NCI-H1930 (cell line): ENCODE measurements at places on chromosomes 2 and 18.

DNA sequence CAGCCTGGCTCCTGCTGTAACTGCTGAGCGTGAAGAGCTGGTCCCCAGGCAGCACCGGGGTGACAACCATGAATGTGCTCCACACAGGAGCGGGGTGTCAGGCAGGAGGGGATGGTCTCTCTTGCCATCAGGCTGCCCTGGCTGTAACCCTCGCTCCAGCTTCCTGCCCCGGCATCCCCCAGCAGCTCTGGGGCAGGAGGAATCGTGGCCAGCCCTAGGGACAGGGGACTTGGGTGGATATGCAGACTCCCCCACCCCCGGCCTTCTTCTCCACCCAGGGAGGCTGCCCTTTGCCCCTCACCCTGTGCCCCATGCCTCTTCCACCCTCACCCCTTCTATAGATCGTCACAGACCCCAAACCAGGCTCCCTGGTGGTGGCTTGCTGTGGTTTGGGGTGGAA is 69.4 kb upstream of the SMAD7 start:
- DNase-seq = no peak

GRCh38 chr2:206276169-206276942 is 1.9 kb downstream of the ZDBF2 start:
- DNase-seq = no peak

DNA sequence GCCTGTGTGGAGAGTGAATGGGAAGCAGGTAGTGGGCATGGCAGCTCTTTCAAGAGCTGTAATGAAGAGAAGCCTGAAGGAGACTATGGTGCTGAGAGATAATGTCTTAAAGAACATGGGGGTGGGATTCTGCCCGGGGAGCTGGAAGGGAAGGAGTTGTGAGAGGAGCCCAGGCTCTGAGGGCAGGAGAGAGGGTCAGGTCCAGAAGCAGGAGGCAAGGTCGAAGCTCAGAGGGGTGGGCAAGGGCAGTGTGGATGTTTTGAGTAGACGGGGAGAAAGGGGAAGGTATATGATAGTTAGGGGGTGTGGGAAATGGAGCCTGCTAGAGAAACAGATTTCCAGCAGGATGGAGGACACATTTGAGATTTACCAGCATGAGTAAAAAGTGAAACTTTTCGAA is 2.1 kb downstream of the CAPN10 start:
- no peak for DNase-seq

DNA sequence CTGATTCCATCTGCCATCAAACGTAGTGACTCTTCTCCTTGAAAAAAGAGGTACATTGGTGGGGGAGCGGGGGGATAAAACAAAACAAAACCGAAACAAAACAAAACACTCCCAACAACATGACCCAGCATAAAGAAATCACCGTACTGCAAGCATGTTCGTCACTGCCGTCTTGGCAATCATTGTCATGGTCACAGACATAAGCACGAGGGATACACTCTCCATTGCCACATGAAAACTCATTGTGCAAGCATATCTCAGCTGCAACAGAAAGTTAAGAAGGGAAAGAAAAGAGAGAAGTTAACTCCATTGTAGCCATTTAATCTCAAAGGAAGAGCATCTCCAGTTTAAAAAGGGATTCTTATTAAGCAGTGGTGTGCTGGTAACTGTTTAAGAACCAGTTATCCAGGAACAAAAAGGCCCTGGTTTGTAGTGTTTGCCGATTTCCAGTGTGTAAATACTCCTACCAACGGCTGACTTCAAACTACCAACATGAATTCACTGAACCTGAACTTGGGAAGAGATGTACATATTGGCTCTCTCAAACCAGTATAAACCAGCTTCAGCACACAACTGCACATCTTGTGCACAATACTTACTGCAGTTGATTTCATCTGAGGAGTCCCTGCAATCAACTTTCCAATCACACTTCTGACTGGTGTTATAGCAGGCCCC is 68.2 kb downstream of the LRP2 start:
- no peak for DNase-seq

DNA sequence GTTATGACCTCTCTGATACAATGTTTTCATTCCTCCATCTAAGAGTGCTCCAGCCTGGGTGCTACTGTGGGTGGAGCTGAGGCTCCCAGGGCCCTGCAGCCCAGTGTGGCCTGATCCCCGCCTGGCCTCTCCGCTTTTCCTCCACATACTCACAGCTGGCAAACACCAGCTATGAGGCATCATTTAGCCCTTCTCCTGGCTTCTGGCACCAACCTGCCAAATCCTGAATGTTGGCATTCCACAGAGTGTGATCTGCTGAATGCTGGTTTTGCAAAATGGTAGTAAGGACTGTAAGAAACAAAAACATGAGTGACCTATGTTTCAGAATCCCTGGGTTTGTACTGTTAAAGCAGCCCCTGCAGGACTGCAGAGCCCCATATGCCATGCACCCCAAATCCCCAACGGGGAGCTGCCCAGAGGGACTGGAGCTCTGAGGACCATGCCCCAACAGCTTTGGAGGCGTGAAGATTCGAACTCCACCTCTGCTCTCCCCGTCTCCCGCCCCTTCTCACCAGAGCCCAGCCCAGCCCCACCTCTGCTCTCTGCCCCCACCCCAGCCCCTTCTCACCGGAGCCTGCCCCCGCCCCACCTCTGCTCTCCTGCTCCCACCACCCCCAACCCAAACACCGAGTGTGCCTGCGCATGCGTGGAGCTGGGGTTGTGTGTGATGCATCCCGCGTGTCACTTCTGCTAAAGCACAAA is 4.2 kb downstream of the SLC66A2 start:
- no peak for DNase-seq

- DNase-seq = no peak
These were observed 405.9 kb downstream of the XIRP2 start for GRCh38 chr2:167293943-167294775.

DNA sequence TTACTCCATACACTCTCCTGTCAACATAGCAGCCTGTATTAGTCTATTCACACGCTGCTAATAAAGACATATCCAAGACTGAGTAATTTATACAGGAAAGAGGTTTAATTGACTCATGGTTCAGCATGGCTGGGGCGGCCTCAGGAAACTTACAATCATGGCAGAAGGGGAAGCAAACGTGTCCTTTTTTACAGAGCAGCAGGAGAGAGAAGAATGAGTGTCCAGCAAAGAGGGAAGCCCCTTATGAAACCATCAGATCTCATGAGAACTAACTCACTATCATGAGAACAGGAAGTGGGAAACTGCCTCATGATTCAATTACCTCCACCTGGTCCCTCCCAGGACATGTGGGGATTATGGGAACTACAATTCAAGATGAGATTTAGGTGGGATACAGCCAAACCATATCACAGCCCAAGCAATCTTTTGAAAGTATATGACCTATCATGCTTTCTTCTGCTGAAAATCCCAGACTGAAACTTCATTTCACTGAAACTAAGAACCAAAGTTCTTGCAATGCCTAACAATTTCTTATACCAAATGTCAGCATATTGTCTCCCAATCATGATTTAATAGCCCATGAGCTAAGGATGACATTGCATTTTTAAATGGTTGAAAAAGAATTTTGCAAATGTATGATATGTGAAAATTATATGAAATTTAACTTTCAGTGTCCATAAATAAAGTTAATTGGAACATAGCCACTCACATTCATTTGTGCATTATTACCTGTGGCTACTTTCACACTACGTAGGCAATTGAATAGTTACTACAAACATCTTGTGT is 686.8 kb upstream of the ZEB2 start:
- no peak for DNase-seq

GRCh38 chr2:224659714-224660113 is 56.5 kb downstream of the CCDC195 start:
- no peak for DNase-seq

DNA sequence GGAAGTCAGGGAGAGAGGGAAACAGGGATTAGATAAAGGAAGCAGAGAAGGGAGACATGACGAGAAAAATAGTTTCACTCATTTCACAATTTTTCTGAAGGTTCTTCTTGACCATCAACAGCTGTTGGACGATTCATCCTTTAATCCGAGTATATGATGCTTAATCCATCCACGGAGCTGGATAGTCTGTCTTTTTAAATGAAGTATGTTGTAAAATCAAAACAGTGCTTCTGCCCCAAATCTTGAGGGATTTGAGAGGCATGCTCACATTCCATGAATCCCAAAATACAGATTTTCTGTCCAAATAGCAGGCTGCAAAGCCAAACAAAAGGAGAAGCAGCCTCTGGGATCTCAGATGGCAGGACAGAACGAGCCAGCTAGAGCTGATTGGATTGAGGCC is 47.5 kb downstream of the EPAS1 start:
- no peak for DNase-seq

GRCh38 chr2:135650721-135651120 is 90.9 kb upstream of the UBXN4 start:
- no peak for DNase-seq

GRCh38 chr2:11757101-11757500 is 10.7 kb downstream of the LPIN1 start:
- no peak for DNase-seq

GRCh38 chr2:2165135-2165534 is 165.9 kb downstream of the MYT1L start:
- DNase-seq = no peak

DNA sequence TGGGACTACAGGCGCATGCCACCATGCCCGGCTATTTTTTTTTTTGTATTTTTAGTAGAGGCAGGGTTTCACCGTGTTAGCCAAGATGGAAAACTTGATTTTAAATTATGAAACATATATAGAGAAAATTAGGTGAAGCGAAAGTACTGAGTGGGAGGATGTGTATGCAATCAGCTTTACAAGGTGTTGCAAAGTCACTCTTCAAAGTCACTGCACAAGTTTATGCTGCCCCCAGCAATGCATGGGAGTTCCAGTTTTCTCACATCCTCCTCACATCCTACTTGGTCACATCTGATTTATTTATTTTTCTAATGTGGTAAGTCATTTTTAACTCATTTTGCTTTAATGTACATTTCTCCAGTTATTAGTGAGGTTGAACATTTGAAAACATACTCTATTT is 49.2 kb upstream of the CHN1 start:
- DNase-seq = no peak

GRCh38 chr2:227761740-227762476 is 16.2 kb downstream of the SCYGR8 start:
- DNase-seq = no peak

- no peak for DNase-seq
These were observed 1.4 kb downstream of the MBP start for GRCh38 chr18:77131100-77131651.

DNA sequence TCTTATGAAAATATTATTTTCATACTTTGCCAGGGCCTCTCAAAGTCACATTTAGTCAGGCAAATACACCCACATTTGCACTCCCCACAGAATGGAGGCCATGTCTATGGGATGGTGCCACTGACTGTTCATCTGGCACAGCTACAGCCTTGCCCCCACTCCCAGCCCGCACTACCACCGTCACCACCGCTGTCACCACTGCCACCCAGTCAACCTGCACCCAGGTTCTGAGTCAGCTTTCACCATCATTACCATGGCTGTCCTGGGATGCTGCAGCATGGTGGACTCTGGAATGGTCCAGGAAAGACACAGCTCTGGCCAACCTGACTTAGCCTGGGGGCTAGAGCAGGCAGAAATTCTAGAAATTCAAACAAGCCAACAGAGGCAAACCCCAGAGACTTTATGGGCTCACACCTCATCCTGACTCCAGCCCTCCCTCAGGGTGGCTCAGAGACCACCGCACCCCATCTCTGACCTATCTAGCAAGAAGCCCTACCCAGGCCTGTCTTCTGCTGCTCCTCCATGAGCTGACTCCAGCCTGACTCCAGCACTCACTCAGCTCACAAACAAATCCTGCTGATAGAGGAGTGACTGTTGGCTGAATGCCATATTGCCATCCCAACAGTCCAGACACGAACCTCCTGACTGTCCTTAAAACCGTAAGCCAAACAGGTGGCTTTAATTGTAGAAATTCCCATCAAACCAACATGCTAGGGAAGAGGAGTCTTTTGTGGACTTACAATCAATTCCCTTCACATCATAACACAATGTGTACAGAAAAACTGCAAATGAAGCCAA is 28.0 kb downstream of the DNER start:
- no peak for DNase-seq

DNA sequence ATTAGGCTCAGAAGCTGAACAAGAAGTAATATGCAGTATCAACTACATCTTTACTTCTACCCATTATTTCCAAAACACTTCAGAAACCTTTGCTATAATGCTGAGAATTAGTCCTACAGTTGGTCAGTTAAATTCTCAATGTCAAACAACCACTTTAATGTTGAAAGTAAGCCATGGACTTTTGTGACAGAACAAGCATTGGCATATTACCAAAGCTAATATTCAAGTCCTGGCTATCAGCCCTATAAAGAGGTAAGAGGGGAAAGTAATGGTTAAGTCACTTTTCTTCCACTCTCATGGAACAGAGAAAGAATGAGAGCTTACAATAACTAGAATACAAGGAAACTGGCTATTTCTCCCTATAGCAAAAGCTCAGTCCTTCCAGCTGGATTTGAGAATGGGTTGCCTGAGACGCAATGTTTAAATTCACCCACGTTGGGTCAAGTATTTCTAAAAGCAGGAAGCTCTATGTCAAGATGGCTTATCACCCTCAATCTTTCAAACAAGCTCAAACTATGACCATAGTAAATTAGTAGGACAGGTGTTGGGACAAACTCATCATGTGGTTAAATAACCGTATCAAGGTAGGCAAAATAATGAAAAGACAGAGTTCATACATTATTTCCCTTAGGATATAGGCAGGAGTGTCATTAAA is 31.4 kb upstream of the MFSD6 start:
- DNase-seq = no peak

DNA sequence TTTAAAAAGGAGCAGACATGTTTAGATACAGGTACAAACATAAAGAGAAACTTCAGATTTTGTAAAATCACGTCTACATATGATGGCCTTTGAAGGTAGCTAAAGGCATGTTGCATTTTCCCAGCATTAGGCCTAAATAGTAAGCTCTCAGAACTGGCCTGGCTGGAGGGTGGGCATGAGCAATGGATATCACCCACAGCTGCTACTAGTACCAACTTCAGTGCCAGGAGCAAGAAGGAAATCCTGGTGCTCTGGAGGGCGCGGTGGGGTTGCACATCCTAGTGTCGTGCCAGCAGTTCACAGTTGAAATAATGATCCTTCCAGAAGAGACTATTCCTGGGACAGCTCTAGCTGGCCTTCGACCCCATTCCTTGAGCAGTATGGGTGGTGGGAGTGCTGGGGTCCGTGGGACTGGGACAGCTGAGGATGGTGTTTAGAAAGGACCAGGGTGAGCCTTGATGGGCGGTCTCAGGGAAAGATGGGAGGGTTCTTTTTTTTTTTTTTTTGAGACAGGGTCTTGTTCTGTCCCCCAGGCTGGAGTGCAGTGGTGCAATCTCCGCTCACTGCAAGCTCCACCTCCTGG is 4.9 kb downstream of the DES start:
- no peak for DNase-seq

DNA sequence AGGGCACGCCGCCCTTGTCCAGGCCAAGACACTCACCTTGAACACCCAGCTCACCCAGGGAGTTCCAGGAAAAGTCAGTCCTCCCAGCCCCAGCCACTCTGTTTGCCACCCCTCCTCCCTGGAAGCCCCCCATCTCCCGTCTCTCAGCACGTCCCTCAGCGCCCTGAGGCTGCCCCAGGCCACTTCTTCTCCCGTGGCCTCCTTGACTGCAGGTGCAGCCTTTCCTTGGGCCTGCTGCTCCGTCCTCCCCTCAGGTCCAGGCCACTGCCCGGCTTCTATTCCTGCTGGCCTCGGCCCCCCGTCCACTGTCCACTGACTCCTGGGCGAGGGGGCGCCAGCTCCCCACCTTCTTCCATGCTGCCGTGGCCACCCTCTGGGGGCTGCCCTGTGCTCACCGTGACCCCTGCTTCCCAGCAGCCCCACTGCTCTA is 239.1 kb downstream of the HDAC4 start:
- no peak for DNase-seq
